HepG2 (cell line): ENCODE measurements at places on chromosomes 3 and 15. TPM values are rescaled to one million over a fixed set of nuclear protein-coding genes. Genes with fewer than 3 reads are reported as not detected.

EPHA3 gene
- not detected in 2 replicates for total RNA-seq

PLSCR5 gene
- not detected in 2 replicates for total RNA-seq

ROBO1 gene
- total RNA-seq: 53.1 and 71.0 TPM in 2 replicates

- DNase-seq: no peak
These were observed 5.0 kb upstream of the CACNA1D start for GRCh38 chr3:53489386-53489785.

GRCh38 chr15:40006646-40007045 lies 32.3 kb downstream of the SRP14 start:
- DNase-seq: no peak

GRCh38 chr3:196868297-196868661 lies 559 bp downstream of the SENP5 start:
- peak; percentile 20 for DNase-seq

DNA sequence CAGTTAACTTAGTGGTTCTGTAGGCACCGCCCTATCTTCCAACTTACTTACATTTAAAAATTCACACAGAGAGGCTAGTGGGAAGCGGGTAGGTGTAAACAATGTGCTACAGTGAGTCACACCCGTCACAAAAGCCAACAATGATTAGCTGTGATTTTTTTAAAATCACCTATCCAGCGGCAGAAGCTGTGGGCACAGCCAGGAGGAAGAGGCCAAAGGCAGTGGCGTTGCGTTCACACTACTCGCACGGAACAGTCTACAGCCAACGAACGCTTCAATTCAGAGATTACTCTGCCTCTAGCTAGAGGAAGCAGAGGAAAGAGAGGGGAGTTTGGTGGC lies 2.5 kb upstream of the NLGN1 start:
- no peak for DNase-seq
